ENCODE measurements at places on chromosomes 5 and 9.

- no peak for DNase-seq
These were observed 165.0 kb downstream of the FBXL7 start for GRCh38 chr5:15664961-15665360.

- no peak for DNase-seq
These were observed 79.5 kb downstream of the RFX3 start for GRCh38 chr9:3446313-3446712.

DNA sequence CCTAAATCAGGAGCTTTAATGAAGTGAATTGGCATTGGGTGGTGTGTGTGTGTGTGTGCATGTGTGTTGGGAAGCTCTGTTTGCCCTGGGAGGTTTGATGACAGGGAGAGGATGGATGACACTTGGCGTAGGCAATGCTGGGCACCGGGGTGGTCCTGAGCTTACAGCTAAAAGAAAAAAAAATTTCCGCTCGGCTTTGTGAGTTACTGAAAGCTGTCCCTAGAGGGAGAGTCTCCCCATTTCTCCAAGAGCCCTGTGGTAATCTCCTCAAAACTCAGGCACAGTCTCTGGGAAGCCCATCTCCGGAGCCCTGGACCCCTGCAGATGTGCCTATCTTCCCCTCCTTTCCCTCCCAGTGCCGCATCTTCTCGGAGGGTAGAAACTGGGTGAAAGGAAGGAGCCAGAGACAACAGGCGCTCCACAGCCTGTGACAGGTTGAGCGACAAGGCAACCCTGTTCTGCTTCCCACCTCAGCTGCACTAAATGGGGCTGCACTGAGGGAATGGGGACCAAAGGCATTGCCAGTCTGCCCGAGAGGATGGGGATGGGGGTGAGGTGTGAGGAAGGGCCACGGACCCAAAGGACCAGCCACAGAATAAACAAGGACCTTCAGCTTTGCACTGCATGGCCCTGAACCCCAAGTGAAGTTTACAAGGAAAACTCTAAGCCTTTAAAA lies 35.8 kb upstream of the TIFAB start:
- no peak for DNase-seq

- DNase-seq = no peak
These were observed 40.1 kb downstream of the ALDH1A1 start for GRCh38 chr9:72912476-72913381.

DNA sequence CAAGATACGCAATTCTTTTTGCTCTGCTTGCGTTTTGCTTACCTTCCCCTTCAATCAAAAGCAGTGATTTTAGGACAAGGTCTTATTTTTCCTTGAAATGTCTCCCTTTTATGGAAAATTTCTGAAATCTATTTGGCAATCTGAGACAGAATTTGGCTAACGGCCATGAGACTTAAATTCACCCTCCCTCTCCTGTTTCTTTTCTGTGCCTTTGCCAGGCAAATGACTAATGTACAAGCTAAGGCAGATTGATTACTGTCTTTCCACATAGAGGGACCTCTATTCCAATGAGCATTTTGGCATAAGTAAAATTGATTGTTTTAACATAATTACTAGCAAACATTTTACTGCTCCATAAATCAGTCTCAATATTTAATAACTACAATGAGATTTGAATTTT lies 31.7 kb downstream of the FAM81B start:
- no peak for DNase-seq

- DNase-seq = no peak
These were observed 176.0 kb downstream of the SLC12A2 start for GRCh38 chr5:128259607-128260021.

DNA sequence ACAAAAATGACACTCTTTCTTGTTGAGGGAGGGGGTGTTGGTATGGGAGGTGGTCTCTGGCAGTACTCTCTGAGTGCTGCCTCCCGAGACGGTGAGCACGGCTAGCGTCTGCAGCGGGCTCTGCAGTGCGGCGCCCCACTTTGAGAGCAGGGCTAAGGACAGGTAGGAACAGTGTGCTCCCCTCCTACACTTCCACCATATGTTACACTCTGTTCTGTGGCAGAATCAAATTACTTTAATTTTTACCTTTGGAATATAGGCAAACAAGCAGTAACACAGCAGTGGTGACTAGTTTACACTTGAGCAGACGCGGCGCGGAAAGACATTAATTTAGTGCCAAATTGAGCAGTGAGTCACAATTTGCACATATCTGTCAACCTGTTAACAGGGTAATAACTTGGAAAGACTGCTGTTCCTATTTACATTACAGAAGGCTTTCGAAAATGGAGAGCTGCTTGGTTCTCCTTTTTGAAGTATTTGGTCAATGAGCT lies 136.3 kb downstream of the MED27 start:
- no peak for DNase-seq

DNA sequence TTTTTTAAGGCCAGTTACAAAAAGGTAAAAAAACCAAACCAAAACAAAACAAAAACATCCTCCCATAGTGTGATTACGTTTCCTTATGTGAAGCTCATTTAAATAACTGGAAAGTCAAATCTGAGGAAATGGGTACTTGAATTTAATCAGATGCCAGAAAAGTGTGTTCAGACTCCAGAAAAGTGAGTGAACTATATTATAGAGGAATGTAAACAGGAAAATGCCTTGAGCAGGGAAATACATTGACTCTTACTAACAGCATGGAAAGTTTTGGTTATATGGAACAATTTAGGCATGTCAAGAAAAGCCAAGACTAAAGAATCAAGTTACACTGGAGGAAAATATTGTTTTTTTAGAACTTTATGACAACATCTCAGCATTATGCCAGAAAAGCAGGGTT lies 37.8 kb upstream of the RNF20 start:
- DNase-seq = no peak

GRCh38 chr9:90307167-90307833 lies 335.3 kb downstream of the DIRAS2 start:
- DNase-seq = no peak

GRCh38 chr9:27539479-27540441 lies 10.1 kb upstream of the MOB3B start:
- DNase-seq = no peak

DNA sequence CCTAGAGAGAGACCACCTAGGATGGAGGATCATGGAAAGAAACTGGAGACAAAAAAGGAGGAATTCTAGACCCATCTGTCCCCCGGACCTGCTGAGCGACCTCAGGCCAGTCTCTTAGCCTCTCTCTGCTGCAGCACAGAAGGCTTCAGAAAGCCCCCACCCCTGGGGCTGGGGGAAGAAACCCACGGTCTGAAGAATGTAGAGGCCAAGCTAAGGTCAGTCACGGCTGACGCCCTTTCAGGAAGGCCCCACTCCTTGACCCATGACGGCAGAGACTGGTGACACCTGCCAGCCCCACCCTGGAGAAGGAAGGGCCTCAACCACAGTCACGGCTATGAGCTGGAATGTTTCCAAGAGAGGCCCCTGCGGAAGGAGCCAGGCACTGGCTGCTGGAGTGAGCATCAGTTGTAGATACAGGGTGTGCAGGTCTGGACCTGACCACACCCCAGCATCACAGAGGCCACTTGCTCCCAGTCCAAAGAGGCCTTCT lies 120.5 kb upstream of the BOD1 start:
- no peak for DNase-seq

DNA sequence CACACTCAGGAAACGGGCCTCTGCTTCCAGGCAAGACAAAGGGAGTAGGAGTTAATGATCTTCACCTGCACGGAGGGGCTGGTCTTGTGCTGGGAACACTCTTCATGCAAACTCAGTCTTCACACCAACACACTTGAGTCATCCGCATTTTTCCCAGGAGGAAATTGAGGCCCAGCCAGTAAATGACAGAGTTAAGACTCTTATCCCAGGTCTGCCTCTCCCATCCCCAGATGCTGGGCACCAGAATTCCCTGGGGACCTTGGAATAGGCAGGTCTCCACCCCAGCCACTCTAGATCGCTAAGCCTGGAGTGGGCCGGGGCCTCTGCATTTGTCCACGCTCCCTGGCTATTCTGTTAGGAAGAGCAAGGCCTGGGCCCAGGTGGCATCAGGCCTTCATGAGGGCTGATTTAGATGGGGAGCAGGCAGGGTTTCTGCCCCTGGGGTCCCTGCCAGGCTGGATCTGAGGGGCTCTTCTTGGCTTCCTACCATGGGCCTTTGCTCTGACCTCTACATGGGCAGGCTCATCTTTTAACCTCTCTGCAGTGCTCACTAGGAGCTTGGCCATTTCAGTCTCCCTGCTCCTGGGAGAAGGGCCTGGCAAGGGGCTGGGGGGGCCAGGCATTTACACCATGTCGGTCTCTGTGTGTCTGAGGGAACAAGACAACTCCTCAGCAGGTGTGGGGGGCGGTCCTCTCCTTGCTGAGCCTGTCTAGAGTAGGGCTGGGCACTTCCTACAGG lies 77.3 kb downstream of the AMBP start:
- DNase-seq = no peak

GRCh38 chr9:91163444-91163772 lies 198.3 kb downstream of the AUH start:
- DNase-seq = no peak

GRCh38 chr5:115599924-115600323 lies 2.4 kb downstream of the TICAM2 start:
- no peak for DNase-seq

GRCh38 chr9:126343271-126343700 lies 16.7 kb downstream of the MVB12B start:
- DNase-seq = no peak

- DNase-seq = no peak
These were observed 9.0 kb downstream of the FXN start for GRCh38 chr9:69044240-69045219.

GRCh38 chr5:95823218-95823737 lies 752 bp upstream of the GLRX start:
- DNase-seq = no peak

DNA sequence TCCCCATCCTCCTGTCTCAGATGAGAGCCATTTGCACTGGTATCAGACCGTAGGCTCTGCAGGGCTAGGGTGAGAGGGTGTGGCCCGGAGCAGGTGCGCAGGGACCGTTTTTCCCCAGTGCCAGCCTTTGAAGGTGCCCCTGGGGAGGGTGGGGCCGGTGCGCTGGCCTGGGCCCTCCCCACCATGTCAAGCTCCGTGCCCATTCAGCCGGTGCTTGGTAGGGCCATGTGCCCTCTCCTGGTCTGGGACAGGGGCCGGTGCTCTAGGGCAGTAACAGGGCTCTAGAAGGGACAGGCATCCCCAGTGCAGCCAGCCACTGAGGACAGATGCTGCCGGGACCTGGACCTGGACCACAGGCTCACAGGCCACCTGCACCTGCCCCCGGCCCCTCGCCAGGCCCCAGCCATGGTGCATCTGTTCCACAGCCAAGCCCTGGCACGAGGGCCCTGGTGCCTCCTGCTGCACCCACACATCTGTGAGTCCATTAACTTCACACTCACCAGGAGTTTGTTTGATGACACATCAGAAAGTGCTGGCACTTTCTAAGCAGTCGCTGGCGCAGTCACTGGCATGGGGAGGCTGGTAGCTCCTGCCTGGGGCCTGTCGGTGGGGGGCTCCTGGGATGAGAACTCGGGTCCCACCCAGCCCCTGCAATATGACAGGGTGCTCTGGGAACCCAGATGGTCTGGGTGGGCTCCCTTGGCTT lies 5.0 kb upstream of the QRFP start:
- DNase-seq = no peak

- no peak for DNase-seq
These were observed 178.7 kb downstream of the FSTL4 start for GRCh38 chr5:133433641-133434040.

- no peak for DNase-seq
These were observed 31.3 kb upstream of the HSPA9 start for GRCh38 chr5:138606378-138607064.

- DNase-seq = no peak
These were observed 247.6 kb upstream of the ACO1 start for GRCh38 chr9:32136700-32137339.

GRCh38 chr5:91061946-91062562 lies 321.1 kb downstream of the ARRDC3 start:
- DNase-seq = no peak

- no peak for DNase-seq
These were observed 106.6 kb downstream of the PDE8B start for GRCh38 chr5:77316871-77317661.

DNA sequence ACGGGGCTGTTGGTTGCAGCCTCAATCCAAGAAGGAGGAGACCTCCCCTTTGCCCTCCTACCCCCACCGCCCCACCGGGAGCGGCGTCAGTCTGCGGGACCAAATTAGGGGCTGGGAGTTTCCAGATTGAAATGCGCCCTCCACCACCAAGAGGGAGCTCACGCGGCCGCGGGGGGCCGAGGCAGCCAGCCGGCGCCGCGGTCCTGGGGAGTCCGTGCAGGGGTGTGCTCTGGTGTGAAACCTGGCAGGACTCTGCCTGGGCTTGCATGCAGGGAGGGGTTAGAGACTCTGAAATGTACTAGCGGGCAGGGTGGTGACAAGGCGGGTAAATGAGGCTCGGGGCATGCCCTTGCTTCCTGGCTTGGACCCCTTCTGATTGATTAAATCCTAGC lies 989 bp upstream of the FBN2 start:
- DNase-seq = peak; percentile 81

GRCh38 chr5:175380701-175381100 lies 63.3 kb downstream of the DRD1 start:
- DNase-seq = no peak

GRCh38 chr5:128532127-128532526 lies 5.9 kb downstream of the FBN2 start:
- DNase-seq = no peak

DNA sequence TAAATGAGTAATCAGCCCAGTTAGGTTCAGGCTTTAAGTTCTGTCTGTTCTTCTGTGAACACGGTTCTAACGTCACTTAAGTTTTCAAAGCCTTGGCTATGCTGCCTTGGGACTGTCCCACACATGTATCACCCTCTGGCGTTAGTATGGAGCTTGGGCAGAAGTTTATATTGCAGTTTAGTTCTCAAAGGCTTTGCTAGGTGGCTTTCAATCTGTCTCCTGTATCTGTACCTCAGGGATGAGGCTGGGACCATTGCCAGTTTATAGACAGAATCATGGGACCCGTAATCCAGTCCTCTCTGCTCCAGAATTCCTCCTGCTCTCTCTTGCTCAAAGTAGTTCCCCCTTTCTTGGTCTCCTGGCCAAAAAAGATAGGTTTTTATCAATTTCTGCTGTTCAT lies 12.1 kb downstream of the C9orf40 start:
- no peak for DNase-seq

GRCh38 chr5:152730176-152730575 lies 325.1 kb upstream of the NMUR2 start:
- DNase-seq = no peak

DNA sequence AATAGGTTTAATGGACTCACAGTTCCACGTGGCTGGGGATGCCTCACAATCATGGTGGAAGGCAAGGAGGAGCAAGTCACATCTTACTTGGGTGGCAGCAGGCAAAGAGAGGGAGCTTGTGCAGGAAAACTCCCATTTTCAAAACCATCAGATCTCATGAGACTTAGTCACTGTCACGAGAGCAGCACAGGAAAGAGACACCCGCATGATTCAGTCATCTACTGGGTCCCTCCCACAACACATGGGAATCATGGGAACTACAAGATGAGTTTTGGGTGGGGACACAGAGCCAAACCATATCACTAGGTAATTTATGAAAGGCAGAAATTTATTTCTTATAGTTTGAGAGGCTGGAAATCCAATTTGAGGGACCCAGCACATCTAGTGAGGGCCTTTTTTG lies 40.0 kb downstream of the MTREX start:
- no peak for DNase-seq

GRCh38 chr9:120524863-120525262 lies 55.1 kb downstream of the CDK5RAP2 start:
- no peak for DNase-seq

GRCh38 chr5:10989577-10990263 lies 228.7 kb upstream of the DAP start:
- DNase-seq = no peak

GRCh38 chr5:119009131-119009530 lies 20.8 kb upstream of the DTWD2 start:
- no peak for DNase-seq

GRCh38 chr9:130688072-130688471 lies 5.5 kb upstream of the EXOSC2 start:
- no peak for DNase-seq

Measured in chondrocyte (in vitro differentiated cells).